Fibroblast of skin of right biceps (primary cell): ENCODE measurements at places on chromosomes 1 and 21.

GRCh38 chr1:41365772-41366454 is 4.7 kb downstream of the FOXO6 start:
- no peak for DNase-seq

DNA sequence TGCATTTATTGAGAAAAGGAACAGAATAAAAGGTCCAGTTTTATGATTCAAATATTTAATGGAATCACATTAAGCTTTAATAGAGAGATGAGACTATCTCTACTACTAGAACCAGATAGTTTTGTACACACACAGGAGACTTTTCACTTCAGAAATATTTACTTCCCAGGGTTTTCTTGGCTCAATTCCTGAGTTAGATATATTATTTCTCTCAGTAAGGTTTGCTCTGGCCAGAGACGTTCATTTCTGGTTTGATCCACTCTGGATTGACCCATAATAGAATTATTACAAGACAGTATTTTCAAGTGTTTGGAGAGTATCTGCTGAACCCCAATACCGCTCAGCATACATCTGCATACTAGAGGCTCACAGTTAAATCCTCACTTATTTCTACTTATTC is 1.3 kb upstream of the RCOR3 start:
- peak; percentile 18 for DNase-seq

GRCh38 chr1:78387201-78387600 is 103.6 kb upstream of the PTGFR start:
- DNase-seq: no peak

DNA sequence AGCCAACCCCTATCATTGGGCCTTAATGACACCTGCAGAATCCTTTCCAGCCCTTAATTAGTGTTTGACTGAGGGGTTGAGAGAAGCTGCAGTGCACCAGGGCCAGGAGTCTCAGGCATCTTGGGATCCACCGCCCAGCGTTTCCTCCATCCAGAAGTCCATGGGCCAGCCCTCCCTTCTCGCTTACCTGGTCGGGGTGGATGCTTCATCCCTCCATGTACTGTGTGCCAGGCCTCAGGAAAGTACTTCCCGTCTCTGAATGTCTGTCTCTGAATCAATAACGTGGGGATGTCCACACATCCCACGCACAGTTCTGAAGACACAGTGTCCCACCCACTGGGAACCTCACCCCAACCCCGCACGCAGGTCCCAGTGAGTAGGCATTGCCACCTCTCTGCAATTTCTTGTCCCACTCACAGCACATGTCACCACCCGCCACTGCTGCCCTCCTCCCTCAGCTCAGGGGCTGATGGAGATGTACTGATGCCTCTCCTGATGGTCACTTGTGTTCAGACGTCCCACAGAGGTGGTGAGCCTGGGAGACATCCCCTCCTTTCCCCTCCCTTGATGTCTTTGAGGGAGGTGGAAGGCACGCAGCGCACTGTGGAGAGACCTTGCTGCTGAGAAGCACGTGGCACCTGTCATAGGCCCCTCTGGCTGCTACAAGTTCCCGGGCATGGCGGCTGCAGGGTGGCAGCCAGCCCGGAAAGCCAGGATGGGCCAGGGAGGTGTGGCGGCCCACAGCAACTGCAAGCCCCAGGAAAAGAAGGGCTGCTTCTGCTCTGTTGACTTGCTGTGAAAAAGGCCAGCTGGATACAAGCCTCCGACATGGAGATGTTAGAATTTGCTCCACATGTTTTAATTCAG is 29.4 kb upstream of the PRSS38 start:
- no peak for DNase-seq

DNA sequence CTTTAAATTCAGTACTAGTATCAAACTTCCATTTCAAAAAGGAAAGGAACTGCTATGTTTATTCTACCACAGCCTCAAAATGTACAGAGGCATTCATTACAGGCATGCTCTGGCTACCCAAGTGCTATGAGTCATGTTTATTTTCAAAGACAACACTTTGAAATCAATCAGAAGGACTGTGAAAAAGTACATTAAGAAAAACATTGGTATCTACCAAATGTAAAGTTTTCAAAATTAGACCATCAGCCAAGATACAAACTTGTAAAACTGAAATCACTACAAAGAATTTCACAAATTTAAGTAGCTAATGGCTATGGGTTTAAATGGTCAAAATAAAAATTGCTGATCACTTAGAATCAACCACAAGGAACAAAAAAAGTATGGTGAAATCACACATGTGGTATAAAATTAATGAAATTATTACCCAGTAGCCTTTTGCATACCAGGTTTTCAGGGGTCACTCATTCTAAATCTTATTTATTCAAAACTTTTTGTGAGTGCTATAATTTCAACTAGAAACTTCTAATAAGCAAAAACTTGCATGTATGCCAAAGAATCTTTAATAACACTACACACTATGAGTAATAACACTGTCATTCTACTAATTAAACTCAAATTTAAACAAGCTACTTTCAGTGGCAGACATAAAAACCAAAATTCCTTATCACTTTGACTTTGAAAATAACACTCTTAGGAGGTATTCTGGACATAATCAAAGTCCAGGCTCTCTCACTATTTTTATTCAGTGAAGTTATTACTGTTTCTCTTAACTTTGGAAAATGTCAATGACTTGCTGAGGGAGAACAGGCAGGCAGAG is 49.2 kb downstream of the ENAH start:
- peak; percentile 67 for DNase-seq
